Muscle of leg (tissue), 16 donors: ENCODE measurements at places on chromosomes 3 and 15. TPM values are rescaled to one million over a fixed set of nuclear protein-coding genes. Genes with fewer than 3 reads are reported as not detected.

DNA sequence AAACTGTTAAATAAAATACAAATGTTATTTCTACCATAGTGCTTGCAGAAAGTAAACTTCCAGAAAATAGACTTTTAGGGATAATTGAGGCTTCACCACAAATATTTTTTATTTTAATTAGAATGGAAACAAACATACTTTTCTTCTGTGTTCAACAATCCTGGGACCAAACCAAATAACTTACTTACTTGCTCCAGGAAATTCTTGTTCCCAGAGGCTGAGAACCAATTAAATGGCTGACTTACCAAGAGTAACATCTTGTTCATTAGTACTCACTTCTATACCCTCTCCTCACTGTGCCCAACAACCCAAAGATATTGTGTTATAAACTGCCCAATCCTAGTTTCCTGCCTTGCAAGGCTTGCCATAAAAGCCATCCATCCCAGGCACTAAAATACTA lies 172.2 kb upstream of the PFN2 start:
- DNase-seq: no peak
- no peaks in the 10 kb centered on the region for H3K27me3 ChIP-seq
- H3K4me3 ChIP-seq: no peak overlapping the region
- H3K27ac ChIP-seq: no peak overlapping the region
- no peaks in the 10 kb centered on the region for H3K36me3 ChIP-seq

DNA sequence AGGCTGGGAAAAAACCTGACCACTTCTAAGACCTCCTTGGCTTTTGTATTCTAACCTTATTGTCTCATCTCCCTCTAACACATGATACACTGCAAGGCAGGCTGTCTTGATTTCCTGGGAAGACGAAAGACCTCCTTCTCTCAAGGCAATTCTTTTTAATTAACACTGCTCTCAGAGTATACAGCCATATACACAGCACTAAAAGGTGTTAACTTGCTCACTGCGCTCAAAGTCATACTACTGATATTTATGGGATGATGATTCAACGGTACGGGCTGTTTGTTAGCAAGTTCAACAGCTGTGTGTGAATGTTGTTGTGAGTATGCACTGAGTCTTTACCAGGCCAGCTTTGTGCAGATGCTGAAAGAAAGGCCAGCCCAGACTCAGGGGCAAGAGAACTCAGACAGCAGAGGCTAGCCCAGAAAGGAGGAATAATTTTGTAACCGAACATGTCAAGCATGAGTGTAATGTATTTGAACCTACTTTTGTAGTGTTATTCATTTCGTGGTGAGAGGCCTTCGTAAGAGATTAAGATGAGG lies 229.9 kb downstream of the IL5RA start:
- no peaks in the 10 kb centered on the region for H3K36me3 ChIP-seq
- no peaks in the 10 kb centered on the region for H3K4me1 ChIP-seq
- H3K27ac ChIP-seq: no peak overlapping the region

PROK2 gene
- total RNA-seq: 0.98 TPM

SPESP1 gene
- 2.7 TPM for total RNA-seq
